ENCODE measurements at places on chromosomes 2 and 18.

GRCh38 chr2:218822622-218823021 is 9.0 kb downstream of the PRKAG3 start:
- no peak for DNase-seq

- no peak for DNase-seq
Observed at GRCh38 chr2:116167107-116167506, 1647.4 kb upstream of the DDX18 start.

GRCh38 chr18:35436076-35436649 is 59.0 kb upstream of the ZNF396 start:
- no peak for DNase-seq

DNA sequence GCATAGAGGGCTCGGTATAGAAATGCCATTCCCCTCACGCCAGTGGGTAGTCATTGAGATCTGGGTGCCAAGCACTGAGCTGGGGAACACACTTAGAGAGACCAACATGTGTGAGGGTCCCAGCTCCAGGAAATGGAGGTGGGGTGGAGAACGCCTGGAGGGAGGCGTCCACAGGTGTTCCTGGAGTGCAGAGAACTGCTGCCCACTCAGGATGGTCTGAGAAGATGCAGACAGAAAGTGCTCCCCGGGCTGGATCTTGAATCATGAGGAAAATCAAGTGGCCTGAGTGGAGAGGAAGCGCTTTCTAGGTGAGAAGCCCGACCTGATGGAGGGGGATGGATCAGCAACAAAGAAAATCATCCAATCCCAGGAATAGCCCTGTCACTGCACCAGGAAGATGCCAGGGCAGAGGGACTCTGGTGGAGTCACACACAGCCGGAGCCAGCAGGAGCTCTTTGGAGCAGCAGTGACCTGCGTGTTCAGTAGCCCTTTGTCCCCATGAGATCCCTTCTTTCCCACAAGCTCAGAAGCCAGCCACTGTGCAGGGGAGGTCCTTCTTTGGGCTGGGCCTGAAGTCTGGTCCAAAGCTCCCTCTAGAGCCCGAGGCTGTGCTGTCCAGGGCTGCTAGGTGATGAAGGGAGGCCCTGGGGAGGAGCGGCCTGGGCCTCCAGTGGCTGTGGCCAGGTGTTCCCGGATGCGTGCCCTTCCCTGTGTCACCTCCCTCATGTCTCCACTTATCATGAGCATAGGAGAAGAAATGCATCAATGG is 112.3 kb downstream of the RNF144A start:
- no peak for DNase-seq

Measured in NB4 (cell line).